ENCODE measurements at places on chromosomes 5 and 9.

DNA sequence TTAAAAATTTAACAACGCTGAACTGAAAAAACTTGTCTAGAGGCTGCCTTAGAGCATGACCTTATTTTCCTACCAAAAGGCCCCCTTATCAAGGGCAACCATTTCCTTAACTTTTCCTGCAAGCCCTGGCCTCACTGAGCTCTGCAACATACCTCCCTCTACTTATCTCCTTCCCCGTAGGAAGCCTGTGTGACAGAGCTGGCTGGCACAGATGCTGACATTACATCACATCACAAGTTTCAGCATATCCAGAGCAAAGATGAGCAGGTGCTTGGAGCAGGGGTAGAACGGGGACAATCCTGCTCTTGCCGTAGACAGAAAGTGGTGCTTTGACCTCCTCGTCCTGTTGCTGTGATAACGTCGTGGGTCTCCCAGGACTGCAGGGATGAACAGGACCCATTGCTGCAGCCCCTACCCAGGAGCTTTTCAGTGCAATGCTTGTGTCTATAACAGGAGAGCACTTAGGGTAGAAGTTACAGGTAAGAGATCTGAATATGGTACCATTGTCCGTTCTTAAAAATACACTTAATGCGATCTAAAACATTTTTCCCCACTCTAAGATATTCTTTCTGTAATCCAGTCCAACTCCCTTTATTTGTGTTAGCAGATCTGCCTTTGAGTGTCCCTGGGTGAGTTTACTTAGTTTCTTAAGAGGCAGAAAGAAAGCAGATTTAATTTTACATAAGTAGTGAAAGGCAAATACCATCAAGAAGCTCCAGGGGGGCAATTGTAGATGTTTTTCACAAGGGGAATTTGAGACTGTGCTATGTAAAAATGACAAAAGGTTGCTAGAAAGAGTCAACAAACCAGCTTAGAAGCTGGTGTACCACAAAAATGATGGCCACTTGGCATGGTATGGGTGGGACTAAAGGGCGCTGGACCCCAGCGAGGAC, 101.9 kb upstream of the EFNA5 start:
- no peak for DNase-seq

- no peak for DNase-seq
These were observed 213.9 kb downstream of the IRX2 start for GRCh38 chr5:2537378-2538145.

DNA sequence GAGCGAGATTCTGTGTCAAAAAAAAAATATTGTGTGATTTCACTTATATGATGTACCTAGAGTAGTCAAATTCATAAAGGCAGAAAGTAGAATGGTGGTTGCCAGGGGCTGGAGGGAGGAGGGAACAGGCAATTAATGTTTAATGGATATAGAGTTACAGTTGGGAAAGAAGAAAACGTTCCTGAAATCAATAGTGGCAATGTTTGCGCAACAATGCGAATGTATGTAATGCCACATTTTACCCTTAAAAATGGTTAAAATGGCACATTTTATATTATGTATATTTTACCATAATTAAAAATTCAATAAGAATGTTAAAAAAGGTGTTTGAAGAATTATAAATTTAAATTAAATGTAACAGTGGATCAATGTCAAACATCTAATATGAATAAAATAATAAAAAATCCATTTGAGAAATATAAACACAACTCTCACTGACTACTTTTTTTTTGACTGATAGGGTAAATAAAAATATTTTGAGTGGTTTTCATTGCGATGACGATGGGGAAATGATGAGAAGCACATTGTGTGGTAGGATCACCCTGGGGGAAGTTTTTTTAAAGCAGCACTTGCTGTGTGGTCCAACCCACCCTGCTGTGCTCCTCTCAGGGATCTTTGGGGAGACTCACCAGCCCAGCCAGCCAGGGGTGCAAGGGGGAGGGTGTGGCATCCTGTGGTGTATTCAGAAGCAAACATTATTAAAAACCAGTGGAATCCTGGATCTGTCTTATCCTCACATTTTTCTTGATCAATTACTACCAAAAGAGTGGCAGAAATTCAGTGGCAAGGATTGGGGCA, 4.3 kb downstream of the FYB1 start:
- no peak for DNase-seq

DNA sequence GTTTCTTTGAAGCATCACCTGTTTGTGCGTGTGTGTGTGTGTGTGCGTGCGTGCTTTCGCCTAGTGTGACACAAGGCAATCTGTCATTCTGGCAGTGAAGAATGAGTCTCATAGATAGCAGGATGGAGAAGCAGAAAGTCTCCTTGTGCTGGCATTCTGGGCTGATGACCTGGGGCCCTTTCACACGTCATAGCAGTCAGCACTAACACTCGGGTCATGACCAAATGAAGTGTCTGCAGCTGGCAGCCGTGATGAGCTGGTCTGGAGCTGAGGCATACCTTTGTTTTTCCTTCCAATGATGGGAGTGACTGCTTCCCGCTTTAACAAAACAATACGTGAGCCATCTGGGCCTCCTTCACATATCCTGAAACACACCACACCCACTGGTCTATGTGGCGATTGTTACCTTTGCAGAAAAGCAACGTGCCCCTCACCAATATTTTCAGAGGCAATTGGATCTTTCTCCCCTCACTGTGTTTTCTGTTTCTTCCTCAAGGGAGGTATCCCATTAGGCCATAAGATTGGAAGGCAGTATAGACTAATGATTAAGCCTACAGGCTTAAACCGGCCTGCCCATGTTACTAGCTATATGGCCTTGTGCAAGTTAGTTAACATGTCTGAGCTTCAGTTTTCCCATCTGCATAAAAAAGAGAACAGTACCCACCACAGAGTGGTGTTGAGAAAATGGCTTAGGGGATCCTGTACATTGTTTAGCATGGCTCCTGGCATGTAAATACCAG, 88.8 kb downstream of the SREK1 start:
- DNase-seq: no peak

- no peak for DNase-seq
These were observed 11.7 kb upstream of the OR13D1 start for GRCh38 chr9:104682642-104683041.

GRCh38 chr5:6759401-6759800, 46.2 kb downstream of the TENT4A start:
- no peak for DNase-seq

DNA sequence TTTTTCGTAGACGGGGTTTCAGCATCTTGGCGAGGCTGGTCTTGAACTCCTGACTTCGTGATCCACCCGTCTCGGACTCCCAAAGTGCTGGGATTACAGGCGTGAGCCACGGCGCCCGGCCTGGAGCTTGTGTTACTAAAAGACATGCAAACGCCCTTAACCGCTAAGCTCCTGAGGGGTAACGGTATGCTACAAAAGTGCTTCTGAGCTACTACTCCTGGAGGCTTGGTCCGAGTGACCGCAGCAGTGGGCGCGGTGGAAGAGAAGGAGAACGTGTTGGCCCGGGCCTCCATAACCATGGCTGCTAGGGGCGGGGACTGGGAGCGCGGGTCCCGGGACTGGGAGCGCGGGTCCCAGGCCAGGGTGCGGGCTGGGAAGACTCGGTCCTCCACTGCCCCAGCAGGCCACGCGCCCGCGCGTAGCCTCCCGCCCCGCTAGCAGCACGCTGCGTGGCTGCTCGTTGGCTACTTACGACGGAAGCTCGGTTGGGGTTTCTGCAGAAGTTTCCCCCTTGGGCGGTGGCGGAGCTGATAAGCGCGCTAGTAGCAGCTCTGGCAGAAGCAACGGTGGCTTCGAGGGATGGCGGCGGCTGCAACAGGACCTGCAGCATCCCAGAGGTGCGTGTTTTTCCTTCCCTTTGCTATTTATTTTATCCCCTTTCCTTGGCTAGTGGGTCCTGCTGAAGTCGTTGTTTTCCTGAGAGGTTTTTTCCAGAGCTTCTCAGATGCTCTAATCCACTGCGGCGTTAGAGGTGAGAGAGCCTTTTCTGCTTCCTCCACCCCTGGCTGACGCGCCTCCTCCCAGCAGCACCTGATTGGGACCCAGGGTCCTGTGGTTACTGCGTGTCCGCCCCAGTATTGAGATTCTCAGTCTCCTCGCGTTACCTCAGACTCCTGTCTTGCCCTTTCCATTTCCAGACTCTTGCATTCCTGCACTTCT, 69.2 kb upstream of the CCDC180 start:
- DNase-seq: peak; percentile 55

DNA sequence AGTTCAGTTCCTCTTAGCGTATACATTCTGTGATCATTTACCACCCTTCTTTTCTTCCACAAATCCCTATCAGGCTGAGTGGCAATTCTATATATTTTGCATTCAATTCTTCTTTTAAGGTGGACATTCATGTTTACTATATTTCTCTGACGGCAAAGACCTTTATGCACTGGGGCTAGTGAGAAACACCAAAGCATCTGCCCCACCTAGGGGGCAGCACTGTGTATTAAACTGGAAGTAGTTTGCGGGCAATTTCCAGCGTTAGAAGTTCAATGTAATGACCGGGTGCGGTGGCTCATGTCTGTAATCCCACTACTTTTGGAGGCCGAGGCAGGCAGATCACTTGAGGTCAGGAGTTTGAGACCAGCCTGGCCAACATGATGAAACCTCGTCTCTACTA, 27.9 kb upstream of the FBXL7 start:
- DNase-seq: no peak

GRCh38 chr9:33728613-33729012, 66.7 kb upstream of the PRSS3 start:
- no peak for DNase-seq

DNA sequence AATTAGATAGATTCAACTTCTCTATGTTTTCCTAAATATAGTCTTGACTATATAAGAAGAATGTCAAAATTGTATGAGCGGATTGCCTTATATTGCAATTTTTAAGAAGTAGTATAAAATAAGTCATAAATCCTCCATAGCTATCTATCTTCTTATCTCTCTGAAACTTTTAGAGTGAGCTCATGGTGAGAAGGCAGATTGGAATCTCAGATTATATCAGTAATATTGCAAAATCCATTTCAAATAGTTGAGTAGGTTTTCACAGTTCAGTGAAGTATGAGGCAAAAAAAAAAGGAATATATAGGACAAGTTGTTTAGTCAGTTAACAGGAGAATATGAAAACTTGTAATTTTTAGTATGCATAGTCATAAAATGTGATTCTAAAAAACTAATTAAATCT, 156.4 kb downstream of the FAM174A start:
- DNase-seq: no peak

DNA sequence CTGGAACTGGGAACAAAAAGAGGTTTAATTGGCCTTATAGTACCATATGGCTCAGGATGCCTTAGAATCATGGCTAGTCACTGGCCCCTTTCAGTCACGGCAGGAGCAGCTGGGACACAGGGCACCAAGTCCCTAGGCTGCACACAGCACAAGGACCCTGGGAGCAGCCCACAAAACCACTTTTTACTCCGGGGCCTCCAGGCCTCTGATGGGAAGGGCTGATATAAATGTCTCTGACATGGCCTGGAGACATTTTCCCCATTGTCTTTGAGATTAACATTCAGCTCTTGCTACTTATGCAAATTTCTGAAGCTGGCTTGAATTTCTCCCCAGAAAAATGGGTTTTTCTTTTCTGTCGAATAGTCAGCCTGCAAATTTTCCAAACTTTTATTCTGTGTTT, 1026.4 kb upstream of the COX7C start:
- DNase-seq: no peak

GRCh38 chr5:122377026-122377425, 65.0 kb downstream of the SNCAIP start:
- DNase-seq: no peak

- no peak for DNase-seq
These were observed 38.8 kb upstream of the ANKRD33B start for GRCh38 chr5:10525124-10525495.

- DNase-seq: no peak
These were observed 218.4 kb upstream of the MVB12B start for GRCh38 chr9:126108240-126108639.

GRCh38 chr5:89270901-89271300, 387.9 kb upstream of the MEF2C start:
- DNase-seq: no peak

DNA sequence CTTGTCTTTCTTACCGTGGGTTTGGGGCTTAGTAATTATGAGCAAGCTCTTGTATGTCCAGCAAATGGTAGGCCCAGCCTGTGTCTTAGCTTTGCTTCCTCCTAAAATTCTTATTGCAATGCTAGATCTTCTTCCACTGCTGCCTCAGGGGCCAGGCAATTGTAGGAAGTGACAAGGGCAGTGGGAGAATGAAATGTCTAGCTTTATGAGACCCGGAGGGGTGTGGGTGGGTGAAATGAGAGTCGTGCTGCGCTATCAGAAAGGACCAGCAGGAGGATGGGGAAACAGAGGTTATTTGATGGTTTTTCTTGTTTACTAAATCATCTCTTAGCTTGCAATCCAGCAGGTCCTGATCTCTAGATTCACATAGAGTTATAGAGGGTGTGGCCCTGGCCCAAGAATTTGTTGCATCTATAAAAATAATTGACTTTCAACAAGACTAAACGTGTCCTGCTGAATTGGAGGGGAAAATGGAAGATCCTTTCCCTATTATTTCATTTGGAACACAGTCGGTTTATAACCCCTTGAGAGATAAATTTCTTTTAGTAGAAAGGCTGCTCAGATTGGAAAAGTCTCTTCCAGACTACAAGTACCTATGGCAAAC, 43.7 kb downstream of the ZNF366 start:
- no peak for DNase-seq

GRCh38 chr9:38046661-38047300, 22.2 kb downstream of the SHB start:
- no peak for DNase-seq

GRCh38 chr9:79672236-79672635, 100.5 kb downstream of the TLE4 start:
- no peak for DNase-seq

DNA sequence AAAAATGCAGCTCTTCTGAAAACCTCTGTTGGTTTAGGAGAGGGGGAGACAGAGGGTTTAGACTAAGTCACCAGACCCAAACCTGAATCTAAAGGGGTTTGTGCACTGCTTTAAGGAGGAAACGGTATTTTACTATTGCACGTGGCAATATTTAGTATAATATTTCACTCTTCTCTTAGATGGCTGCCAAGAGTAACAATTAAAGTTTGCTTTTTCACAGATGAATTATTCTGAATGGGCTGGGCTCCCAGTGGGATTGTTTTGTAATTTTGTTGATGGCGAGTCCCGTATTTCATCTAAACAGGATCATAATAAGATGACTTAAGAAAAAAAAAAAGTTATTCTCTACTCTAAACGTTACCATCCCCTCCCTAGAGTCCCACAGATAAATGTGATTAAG, 245.4 kb downstream of the PCSK5 start:
- DNase-seq: no peak

- DNase-seq: no peak
These were observed 615.9 kb downstream of the CHSY3 start for GRCh38 chr5:130520211-130520610.

- DNase-seq: no peak
These were observed 1639.6 kb upstream of the ACO1 start for GRCh38 chr9:30744871-30745270.

- no peak for DNase-seq
These were observed 11.0 kb downstream of the TMEM268 start for GRCh38 chr9:114621975-114622609.

GRCh38 chr5:179797741-179798140, 4.0 kb downstream of the LTC4S start:
- no peak for DNase-seq

GRCh38 chr9:83410701-83411100, 127.5 kb downstream of the FRMD3 start:
- DNase-seq: no peak

- no peak for DNase-seq
These were observed 286.0 kb upstream of the TUSC1 start for GRCh38 chr9:25964239-25964638.

- no peak for DNase-seq
These were observed 4.4 kb downstream of the S1PR3 start for GRCh38 chr9:88995627-88996026.

Data from stimulated activated CD8-positive, alpha-beta memory T cell treated with anti-CD3 and anti-CD28 coated beads, Interleukin-2, amount 100 ng/mL, for 1 hour (primary cell).